Activated naive CD8-positive, alpha-beta T cell treated with anti-CD3 and anti-CD28 coated beads, Interleukin-2, amount 10 ng/mL, durations not matched to agents 7 days and 5 days (primary cell): ENCODE measurements at places on chromosomes 7 and 10. TPM values are rescaled to one million over a fixed set of nuclear protein-coding genes. Genes with fewer than 3 reads are reported as not detected.

DNA sequence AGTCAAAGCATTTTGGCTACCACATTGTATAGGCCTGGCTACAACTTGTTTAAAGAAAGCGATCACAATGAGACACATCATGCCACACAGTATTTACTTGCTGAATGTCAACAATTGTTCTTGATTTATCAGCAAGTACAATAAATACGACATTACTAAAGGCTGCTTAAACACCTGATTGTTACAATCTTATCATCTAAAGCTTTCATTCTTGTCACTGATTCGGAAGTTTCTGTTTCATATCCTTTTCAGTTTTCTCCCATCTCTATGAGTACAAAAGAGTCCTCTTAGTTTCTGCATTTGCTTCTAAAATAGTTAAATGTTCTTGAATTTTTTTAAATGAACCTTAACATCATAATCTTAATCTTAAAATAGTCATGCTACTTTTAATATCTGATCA, 128.1 kb upstream of the LRRN3 start:
- peaks cover 20% of the 10 kb centered on the region for H3K36me3 ChIP-seq
- H3K27me3 ChIP-seq = no peaks in the 10 kb centered on the region
- no peak for DNase-seq
- peaks cover 5% of the 10 kb centered on the region for H3K4me1 ChIP-seq
- H3K27ac ChIP-seq = no peak overlapping the region

DNA sequence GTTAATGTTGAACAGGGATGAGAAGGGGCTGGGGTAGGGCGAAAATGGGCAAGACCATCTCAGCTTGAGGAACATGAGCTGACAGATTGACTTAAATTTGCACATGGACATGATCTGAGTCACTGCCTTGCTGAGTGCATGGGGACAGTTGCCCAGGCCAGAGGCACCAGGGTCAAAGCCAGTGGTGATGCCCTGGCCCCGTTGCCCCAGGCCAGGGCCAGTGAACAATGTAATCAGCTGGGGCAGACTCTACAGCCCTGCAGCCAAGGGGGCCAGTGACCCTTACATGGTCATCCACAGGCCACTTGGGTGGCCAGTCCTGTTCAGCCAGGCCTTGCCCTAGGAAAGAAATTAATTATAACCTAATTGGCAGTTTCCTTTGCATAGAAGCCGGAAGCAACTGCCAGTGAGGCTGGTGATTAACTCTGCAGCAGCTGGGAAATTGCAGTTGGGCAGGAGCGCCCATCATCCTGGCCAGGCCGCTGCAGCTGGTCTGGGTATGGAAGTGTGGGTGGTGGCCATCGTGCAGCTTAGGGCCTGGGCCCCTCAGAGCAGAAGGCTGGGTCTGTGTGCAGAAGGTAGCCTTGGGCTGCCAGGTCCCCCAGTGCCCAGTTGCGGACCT, 9.6 kb downstream of the RET start:
- peaks cover 12% of the 10 kb centered on the region for H3K27me3 ChIP-seq
- H3K4me3 ChIP-seq = no peak overlapping the region
- no peak overlapping the region for H3K27ac ChIP-seq
- peaks cover 9% of the 10 kb centered on the region for H3K4me1 ChIP-seq

- DNase-seq = no peak
- H3K27me3 ChIP-seq = no peaks in the 10 kb centered on the region
- H3K4me3 ChIP-seq = no peak overlapping the region
Observed at GRCh38 chr7:67588631-67589030, 592.0 kb downstream of the TYW1 start.

SPDYE16 gene
- total RNA-seq = 0.71 TPM

CTAGE4 gene
- total RNA-seq = 1.0 TPM
